Cortex of kidney (tissue), 1 donor: ENCODE measurements at places on chromosomes 2 and 18.

DNA sequence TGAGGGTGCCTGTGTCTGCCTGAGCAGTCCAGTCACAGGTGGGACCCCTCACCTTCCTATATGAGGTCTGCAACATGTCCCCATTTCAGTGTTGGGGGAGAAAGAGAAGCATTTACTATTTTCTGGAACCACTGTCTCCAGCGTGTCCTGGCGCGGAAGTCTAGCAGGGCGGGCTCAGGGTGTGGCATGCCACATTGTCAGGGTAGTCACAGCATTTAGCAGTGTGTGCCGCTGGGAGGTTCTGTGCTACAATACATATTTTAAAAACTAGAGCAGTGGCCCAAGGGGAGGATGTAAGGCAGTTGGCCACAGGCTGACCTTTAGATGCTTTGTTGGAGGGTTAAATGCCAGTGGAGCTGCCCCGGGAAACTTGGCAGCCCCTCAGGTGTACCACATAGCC, 12.5 kb downstream of the UBE2F start:
- DNase-seq, result no peak

DNA sequence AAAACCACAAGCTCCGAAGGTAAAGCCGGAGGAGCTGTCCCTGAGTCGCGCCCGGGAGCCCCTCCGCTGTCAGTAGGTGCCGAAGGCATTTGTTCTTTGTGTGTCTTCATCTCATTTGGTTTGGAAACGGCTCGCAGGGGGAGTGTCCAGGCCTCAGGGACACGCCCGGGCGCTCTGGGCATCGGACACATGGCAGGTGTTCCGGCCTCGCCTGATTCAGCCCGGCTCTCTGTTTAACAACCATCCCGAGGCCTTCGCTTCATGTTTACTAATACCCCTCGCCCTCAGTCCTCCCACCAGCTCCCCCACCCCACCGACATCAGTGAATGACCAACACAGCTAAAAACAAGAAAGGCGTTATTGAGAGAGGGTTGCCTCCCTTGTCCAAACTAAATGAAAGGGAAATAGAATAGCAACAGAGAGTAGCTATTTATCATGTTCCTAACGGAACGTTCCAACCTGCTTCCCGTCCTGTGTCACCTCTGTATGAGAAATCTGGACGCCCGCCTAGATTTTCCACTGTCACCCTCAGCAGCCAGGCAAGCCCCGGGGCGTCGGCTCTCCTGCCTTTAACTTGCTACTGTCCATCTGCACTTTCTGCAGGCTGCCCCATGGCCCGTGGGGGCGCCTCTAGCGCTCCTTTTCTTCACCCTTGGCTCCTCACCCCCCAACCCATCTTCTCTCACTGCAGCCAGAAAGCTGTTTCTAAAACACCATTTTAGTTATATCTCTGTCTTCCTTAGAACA, 73.9 kb downstream of the MYCN start:
- DNase-seq, result no peak

DNA sequence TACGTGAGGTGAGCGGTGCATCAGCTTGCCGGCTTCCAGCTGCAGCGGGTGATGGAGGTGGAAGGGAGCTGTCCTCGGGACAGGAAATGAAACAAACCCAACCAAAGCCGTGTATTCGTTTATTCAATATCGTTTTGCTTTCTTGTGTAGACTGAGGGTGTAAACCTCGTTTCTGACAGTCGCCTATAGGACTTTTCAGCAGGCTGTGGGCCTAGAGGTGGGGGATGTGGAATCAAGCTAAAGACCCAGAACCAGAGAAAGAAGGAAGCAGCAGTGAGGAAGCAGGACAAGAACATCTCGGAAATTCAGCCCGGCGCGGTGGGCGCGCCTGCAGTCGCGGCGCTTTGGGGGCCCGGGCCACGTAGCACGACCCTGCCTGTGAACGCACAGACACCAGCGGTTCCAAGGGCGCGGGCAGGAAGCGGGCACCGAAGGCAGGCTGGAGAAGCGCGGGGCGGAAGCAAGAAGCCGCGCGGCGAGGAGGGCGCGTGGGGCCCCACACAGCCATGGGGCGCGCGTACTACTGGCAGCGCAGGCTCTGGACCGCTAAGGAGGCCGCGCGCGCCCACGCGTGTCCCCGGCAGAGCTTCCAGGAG, 755 bp upstream of the ATP9B start:
- DNase-seq, result no peak

DNA sequence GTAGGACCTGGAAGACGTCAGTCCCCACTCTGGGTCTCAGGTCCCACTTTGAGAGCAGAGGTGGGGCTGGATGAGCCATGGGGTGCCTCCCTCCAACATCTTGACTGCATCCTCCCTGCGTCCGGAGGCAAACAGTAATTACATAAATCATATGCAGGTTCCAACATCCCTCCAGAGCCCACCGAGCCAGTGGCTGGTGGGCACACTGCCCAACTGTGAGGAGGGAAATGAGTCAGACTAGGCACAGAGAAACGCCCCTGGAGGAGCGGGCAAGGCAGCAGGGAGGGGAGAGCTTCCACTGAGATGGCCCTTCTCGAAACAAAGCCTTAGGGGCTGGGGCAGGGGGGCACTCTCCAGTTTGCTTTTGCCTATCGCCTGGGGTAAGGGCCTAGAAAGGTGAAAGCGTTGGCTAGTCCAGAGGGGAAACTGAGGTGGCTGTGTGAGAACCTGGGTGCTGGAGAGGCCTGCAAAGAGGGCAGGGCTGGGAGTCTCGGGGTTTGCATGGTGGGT, 168.2 kb upstream of the MYCN start:
- DNase-seq, result no peak

GRCh38 chr18:2485983-2486382, 85.3 kb downstream of the METTL4 start:
- no peak for DNase-seq

GRCh38 chr2:70759446-70759845, 8.6 kb downstream of the ADD2 start:
- DNase-seq, result no peak

DNA sequence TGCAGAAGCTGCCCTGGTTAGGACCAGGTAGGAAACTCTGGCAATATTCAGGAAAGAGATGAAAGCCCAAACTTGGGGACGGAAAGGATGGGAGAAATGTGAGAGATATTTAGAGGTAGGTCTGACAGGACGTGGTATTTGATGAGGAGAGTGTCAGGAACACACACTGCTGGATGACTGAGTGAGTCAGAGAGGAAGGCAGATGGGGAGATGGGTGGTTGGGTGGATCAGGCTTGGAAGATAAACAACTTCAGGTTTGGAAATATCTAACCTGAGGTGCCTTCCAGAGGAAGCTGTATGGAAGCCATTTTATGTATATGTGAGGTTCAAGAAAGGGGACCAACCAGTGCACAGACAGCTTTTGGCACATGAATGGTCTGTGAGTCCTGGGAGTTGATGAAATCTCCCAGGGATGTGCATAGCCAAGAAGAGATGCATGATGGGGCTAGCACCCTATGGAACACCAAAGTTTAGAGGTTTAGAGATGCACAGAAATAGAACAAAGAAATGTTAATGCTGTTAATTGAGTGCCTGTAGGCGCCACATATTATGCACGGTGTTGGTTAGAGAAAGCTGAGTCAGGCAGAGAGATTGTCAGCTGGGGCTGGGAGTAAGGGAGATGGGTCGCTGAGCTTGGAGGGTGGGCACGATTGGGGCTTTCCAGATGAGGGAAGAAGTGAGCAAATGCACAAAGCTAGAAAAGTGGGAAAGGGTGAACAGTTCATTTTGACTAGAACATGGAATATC, 101.0 kb downstream of the VIT start:
- DNase-seq, result no peak

DNA sequence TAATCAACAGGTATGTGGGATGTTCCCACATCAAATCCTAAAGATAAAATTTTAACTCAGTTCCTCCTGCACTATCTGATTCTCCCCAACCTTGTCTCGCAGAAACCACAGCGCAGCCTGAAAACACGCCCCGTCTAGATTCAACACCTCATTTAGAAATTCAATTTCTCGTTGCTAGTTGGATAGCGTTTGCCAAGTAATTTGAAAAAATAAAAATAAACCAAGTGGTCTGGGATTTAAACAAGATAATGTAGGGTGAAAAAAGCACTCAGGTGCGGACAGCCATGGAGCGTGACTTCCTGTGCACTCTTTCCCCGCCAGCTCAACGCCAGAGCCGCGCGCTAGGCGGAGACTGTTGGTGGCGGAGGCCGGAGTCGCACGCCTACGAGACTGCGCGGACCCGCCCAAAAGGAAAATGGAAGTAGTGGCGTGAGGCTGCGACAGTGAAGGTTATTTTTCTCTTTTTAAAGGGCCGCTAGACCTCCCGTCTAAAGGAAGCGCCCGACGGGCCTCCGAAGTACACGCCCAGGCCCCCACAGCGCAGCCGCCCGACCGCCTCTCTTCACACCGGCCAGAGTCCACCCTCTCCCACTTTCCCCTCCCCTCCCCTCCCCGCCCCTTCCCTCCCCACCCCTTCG, 615 bp upstream of the CCNT2 start:
- peak; percentile 89 for DNase-seq
